Activated CD4-positive, CD25-positive, alpha-beta regulatory T cell (primary cell): ENCODE measurements at places on chromosomes 13 and 19.
A peak's percentile ranks its signal among the peaks of the same experiment; 100 is the strongest.

DNA sequence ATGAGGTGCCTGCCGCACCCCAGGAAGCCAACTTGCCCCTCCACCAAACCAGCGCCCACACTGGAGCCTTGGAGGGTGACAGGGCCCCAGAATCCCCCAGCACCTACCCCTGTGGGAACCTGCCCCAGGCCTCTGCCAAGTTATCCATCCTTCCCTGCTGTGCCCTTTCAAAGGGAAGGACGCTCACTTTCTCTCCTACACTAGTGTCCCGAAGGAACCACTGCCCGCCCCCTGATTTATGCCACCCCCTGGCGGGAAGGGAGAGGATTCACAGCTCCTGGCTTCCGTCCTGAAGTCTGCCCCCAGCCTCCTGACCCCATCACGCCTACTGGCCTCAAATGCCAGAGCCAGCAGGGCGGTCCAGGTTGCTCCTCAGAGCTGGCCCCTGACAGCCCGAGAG lies 1.4 kb downstream of the EVI5L start:
- DNase-seq = no peak

GRCh38 chr19:33177417-33177979 lies 16.6 kb upstream of the LRP3 start:
- peak; percentile 69 for DNase-seq

- DNase-seq = no peak
These were observed 14.3 kb downstream of the AKAP8 start for GRCh38 chr19:15365264-15365663.

GRCh38 chr19:2716275-2716650 lies 4.9 kb downstream of the DIRAS1 start:
- no peak for DNase-seq

DNA sequence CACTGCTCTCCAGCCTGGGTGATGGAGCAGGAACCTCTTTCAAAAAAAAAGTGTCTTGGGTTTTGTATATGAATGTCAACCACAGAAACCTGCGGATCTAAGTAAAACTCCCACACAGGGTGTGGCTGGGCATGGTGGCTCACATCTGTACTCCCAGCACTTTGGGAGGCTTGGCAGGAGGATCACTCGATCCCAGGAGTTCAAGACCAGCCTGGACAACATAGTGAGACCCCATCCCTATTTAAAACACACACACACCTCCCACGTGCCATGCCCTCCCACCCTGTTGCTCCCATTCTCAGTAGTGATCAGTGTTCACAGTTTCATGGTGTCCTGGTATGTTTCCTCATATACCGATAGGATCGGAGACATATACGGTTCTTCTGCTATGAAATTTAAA lies 9.2 kb downstream of the TMED1 start:
- DNase-seq = no peak
